ENCODE measurements at places on chromosomes 7 and 10.
A peak's percentile ranks its signal among the peaks of the same experiment; 100 is the strongest.

DNA sequence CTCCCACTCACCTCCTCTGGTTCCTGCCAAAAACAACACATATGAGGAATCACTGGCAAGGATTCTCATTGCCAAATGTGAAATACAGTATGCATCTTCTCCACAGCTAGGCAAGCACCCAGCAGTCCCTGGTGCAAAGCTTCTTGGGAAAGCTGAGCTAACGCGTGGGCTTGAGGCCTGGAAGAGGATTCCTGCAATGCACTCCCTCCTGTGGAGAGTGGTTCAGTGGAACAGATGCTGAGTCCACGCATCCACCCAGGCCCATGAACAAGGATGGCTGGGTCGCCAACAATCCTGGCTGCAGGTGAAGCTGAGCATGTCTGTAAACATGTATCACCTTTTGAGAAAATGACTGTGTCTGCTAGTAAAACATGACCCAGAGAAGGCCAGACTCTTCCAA, 113.2 kb upstream of the CHST15 start:
- no peak for DNase-seq

DNA sequence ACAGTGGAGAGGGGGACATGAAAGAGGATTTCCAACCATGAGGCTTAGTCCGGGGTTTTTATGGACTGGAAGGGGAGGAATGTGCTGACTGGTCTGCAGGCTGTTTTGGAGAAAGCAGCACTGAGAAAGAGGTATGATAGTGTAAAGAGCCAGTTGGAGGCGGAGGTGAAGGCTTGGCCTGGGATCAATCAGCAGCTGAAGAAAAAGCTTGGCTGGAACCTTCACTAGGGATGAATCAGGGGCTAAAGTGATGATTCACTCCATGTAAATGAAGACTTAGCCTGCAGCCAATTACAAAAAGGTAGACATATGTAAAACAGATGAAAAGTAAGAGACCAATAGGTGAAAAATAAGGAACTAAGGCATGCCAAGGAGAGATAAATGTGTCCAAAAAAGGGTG, 1382.6 kb downstream of the GATA3 start:
- DNase-seq = no peak

GRCh38 chr10:102682981-102683380, 31.2 kb downstream of the ARL3 start:
- DNase-seq = no peak

DNA sequence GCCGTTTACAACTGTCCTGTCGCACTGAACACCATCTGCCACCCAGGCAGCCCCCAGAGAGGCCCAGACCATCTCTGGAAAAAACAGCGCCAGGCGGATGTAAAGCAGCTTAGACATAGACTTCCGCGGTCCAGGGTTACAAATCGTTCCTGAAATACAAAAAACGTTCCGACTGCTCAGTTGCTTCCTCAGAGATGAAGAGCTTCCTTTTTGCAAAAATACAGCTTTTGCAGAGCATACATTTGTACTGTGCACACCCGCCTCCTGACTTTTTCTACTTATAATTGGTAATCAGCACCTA, 11.4 kb downstream of the DAGLB start:
- DNase-seq = peak; percentile 9

DNA sequence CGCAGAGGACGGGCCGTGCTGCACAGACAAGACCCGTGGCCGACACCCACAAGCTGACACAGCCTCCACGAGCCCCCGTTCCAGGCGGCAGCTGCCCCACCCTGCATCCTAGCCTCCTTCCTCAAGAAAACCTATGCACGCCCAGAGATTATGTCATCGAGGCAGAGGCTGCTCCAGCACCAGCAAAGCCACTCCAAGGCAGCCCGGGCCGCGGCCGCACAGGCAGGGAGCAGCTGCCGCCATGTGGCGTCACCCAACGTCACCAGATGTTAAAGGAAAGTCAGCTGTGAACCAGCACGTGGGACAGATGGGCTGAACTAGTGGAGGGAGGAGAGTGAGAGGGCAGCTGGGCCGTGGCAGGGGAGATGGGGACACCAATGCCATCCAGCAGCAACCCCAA, 59.8 kb downstream of the STK32C start:
- DNase-seq = no peak

- DNase-seq = peak; percentile 60
These were observed 16.8 kb downstream of the TRIM8 start for GRCh38 chr10:102660888-102661657.

DNA sequence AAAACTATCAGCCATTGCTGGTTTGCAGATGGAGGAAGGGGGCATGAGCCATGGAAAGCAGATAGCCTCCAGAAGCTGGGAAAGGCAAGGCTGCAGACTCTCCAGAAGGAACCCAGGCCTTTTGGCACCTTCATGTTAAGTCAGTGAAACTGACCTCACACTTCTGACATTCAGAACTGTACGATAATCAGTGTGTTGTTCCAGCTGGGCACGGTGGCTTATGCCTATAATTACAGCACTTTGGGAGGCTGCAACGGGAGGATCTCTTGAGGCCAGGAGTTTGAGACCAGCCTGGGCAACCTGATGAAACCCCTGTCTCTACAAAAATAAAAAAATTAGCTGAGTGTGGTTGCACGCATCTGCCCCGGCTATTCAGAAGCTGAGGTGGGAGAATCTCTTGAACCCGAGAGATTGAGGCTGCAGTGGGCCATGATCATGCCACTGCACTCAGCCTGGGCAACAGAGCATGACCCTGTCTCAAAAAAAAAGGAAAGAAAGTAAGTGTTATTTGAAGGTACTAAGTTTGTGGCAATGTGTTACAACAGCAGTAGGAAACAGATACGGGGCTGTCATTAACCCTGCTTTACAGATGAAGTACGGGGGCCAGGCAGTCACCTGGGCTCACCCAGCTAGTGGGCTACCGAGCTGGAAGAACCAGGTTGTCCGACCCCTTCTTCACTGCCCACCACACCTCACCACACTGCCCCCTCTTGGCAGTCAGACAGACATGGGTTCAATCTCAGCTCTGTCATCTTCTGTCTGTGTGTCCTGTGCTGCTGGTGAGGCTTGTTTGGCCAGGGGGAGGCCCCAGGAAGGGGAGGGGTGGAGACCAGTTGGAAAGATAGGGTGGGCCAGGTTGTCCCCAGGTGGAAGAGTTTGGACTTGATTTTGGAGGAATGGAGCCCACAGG, 18.3 kb downstream of the CHST3 start:
- DNase-seq = no peak

- no peak for DNase-seq
These were observed 268.3 kb upstream of the FERD3L start for GRCh38 chr7:19413443-19413965.

- DNase-seq = no peak
These were observed 32.5 kb downstream of the SEMA3A start for GRCh38 chr7:84162125-84162524.

DNA sequence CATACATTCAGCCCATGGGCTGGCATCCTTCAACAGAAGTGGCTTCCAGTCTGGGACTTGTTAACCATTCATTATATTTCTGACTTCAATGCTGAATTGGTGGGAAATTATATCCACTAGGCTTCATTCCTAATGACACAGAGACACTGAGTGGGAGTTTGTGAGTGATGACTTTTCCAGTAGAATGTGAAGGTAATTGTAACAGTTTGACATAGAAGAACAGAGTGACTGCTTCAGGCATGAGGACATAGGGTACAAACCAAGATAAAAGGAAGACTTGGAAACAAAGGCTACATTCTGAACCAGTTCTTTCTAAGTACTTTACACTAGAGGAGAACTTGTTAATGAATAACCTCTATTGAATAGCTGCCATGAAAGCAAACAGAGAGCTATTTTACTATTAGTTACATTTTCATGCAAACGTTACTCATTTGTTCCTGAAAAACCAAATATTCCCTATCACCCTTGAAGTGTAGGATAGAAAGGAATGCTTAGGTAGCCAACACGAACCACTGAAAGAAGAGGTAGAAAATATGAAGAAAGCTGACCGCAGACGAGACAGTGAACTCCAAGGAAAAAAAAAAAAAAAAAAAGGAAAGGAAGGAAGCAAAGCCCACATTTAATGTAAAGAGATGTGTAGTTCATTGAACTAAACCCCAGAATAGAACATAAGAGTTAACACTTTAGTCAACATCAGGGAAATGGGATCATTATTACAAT, 237.0 kb upstream of the SEMA3C start:
- no peak for DNase-seq

DNA sequence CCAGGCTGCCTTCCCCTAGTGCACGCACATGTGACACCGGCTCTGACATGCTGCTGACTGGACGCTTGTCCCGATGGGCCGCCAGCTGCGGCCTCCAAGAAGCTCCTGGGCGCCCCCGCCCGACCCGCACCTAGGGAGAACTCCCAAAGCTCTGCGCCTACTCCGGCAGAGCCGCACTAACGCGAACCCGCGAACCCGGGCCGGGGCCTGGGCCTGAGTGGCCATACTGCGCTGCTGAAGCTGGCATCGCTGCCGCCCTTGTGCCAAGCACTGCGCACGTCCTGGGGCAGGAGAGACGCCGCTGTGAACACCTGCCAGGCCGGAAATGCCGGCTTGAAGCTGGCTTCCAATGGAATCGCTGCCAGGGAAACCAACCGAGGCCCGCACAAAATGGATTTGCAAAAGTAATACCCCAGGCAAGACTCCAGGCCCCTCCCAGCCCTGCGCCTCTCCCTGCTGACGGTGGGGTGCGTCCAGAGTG, 85.1 kb downstream of the WASHC2A start:
- DNase-seq = no peak

- DNase-seq = no peak
These were observed 107.5 kb downstream of the REEP3 start for GRCh38 chr10:63628526-63629362.

DNA sequence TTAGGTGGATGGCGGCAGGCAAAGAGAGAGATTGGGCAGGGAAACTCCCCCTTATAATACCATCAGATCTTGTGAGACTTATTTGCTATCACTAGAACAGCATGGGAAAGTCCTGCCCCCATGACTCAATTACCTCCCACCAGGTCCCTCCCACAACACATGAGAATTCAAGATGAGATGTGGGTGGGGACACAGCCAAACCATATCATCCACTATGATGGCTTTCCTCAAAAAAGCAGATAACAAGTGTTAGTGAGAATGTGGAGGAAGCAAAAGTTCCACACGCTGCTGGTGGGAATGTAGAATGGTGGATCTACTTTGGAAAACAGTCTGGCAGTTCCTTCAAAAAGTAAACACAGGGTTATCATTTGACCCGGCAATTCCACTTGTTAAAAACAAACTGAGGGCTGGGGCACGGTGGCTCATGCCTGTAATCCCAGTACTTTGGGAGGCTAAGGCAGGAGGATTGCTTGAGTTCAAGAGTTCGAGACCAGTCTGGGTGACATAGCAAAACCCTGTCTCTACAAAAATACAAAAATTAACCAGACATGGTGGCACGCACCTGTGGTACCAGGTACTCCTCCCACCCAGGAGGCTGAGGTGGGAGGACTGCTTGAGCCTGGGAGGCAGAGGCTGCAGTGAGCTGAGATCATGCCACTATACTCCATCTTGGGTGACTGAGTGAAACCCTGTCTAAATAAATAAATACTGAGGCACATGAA, 161.4 kb upstream of the EEPD1 start:
- DNase-seq = no peak

DNA sequence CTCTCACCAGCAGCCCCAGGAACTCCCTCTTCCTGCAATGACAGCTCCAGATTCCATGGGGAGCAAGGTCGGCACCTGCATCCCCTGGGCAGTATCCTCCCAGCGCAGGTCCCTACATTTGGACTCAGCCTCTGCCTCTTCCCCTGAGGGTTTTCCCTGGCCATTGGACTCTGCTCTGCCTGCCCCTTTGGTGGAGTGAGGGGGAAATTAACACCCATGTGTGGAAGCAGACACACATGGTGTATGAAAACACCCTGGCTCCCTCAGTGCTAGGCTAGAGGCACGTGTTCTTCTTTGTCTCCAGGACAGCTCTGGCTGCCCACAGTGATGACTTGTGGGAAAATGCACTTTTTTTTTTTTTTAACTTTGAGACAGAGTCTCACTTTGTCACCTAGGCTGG, 8.4 kb downstream of the PRF1 start:
- DNase-seq = no peak

DNA sequence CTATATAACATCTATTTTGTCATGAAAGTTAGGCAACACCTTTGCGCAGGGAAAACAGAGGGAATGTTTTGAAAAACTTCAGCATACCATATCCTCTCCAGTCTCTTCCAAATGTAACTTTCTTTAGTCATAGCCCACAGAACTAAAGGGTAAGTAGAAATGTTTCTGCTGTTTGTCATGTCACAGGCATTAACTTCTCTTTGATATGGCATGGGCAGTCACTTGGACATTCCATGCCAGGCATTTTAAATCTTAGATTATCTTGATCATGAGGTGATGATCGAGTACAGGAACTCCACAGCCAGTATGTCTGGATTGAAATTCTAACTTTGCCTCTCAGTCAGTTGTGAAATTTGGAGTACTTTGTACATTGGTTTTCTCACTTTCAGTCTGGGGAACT, 27.5 kb upstream of the ETV1 start:
- DNase-seq = no peak

GRCh38 chr7:150399421-150400007, 20.4 kb downstream of the ZNF775 start:
- DNase-seq = no peak

GRCh38 chr7:39688611-39689480, 65.5 kb downstream of the RALA start:
- DNase-seq = no peak

GRCh38 chr7:116777651-116778281, 84.6 kb upstream of the CAPZA2 start:
- DNase-seq = no peak

GRCh38 chr10:69756279-69756678, 45.4 kb upstream of the COL13A1 start:
- no peak for DNase-seq

- DNase-seq = no peak
These were observed 28.8 kb upstream of the CHST15 start for GRCh38 chr10:124122211-124122610.

DNA sequence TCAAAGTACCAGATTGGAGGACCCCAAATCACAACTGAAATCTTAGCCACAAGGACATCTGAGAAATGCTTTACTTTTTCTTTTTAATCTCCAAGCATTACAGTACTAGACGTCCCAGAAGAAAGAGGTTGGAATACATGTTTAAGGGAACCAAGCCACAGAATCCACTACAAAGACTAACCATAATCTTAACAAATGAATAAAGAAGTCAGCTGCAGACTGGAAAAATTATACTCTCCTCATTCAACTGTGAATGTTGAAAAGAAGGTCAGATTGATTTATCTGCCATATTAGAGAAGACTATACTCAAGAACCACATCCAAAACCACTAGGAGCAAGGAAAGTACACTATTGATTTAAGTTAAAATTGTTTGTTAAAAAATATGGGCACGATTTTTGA, 102.1 kb upstream of the ABCB5 start:
- DNase-seq = no peak

DNA sequence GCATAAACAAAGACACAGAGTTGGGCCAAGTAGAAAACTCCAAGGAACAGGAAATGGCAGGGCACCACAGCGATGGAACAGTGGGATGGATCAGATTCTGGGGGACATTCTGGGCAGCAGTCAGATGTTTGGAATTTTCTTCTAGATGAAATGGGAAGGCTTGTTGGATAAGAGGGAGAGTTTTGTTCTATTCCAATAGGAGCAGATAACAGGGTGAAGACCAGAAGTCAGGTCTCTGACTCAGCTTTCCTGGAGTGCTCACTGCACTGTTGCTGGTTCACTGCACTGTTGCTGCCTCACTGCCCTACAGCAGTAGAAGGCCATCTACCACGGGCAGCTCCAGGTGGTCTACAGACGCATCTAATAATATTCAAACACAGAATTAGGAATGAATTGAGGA, 135.6 kb downstream of the ATE1 start:
- no peak for DNase-seq

GRCh38 chr7:105875505-105875904, 894 bp downstream of the ATXN7L1 start:
- DNase-seq = no peak

All from CD4-positive, alpha-beta memory T cell (primary cell).